Spleen (tissue), 13 donors: ENCODE measurements at places on chromosomes 11 and 22. TPM values are rescaled to one million over a fixed set of nuclear protein-coding genes. Genes with fewer than 3 reads are reported as not detected.
A peak's percentile ranks its signal among the peaks of the same experiment; 100 is the strongest.

DNA sequence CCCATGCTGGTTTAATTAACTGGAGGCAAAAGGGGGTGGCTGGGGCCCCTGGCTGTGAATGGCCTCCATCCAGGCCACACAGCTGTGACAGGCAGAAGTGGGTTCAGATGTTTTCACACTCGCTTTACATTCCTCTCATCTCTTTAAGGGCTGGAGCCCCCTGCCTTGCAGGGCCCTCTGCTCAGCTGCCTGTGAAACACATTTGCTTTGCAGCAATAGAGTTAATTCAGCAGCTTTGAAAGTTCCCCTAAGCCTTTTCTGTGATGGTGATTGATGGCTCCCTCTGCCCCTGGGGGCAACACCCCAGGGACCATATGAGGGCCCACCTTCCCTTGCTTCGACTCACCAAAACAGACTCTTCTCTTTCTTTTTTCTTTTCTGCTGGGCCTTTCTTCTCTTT is 139.3 kb downstream of the FEZ1 start:
- H3K27me3 ChIP-seq, result no peaks in the 10 kb centered on the region
- no peak for DNase-seq
- no peak overlapping the region for H3K27ac ChIP-seq
- H3K4me1 ChIP-seq, result no peaks in the 10 kb centered on the region

DNA sequence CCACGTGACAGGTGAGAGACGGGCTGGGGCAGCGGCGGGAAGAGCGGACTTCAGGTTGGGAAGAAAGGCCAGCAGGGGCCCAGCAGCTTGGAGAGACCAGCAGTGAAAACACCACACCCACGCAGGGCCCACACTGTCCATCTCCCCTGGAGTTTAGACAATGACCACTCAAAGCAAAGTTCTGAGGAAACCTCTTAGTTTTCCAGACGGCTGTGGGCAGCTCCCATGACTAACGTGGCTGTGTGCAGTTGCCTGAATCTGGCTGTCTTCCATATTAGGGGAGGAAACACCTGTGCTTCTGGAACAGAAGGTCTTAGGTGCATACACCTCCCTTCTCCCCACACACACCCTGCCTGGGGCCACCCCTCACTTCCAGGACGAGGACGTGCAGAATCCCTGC is 70.6 kb upstream of the TTLL12 start:
- no peaks in the 10 kb centered on the region for H3K27me3 ChIP-seq
- H3K4me3 ChIP-seq, result no peak overlapping the region
- no peak for DNase-seq
- no peak overlapping the region for H3K27ac ChIP-seq
- H3K4me1 ChIP-seq, result peaks cover 8% of the 10 kb centered on the region
- H3K36me3 ChIP-seq, result no peaks in the 10 kb centered on the region

GRCh38 chr11:35605706-35606105 is 12.6 kb upstream of the FJX1 start:
- no peak overlapping the region for H3K4me3 ChIP-seq
- no peaks in the 10 kb centered on the region for H3K4me1 ChIP-seq
- no peaks in the 10 kb centered on the region for H3K36me3 ChIP-seq
- DNase-seq, result no peak

DNA sequence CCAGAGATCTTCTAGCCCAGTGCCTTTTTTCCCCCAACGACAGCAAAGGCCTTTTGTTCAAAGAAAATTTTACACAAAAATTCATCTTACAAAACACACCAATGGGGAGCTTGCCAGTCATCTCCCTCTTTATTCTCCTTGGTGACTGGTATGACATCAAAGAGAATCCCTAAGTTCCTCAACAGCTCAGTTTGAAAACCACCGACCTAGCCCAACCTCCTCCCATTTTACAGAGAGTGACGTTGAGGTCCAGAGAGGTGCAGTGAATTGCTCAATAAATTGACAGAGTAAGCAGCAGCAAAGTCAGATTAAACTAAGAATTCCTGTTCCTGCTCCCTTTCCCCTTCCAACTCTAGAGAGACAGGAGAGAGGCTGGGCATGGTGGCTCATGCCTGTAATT is 7.8 kb downstream of the SLC43A3 start:
- H3K4me3 ChIP-seq, result no peak overlapping the region
- H3K4me1 ChIP-seq, result peaks cover 5% of the 10 kb centered on the region
- H3K27ac ChIP-seq, result no peak overlapping the region
- peaks cover 45% of the 10 kb centered on the region for H3K36me3 ChIP-seq
- no peak for DNase-seq

GRCh38 chr22:23219317-23219716 is 39.0 kb downstream of the BCR start:
- DNase-seq, result peak; percentile 73
- peak overlapping the region; percentile 86 for H3K27ac ChIP-seq
- H3K36me3 ChIP-seq, result no peaks in the 10 kb centered on the region

DNA sequence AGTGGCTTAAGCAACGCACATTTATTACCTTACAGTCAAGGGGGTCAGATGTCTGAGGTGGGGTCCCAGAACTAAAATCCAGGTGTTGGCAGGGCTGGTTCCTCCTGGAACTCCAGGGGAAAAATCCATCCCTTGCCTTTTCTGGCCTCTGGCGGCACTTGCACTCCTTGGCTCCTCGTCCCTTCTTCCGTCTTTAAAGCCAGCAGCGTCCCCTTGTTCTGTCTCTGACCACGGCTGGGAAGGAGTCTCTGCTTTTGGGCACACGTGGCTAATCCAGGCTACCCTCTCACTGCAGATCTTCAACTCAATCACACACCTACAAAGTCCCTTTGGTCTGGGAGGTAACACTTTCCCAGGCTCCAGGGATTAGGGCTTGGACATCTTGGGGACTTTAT is 73.5 kb upstream of the WNT7B start:
- H3K27ac ChIP-seq, result peak overlapping the region; percentile 99
- no peak overlapping the region for H3K4me3 ChIP-seq
- H3K27me3 ChIP-seq, result no peaks in the 10 kb centered on the region
- DNase-seq, result no peak
- no peaks in the 10 kb centered on the region for H3K36me3 ChIP-seq

The CHEK1 gene
- polyA plus RNA-seq, result 5.5 TPM

The SLC22A8 gene
- not detected for polyA plus RNA-seq
